ENCODE measurements at places on chromosomes 2 and 18.

GRCh38 chr2:152542995-152543481 is 174.2 kb downstream of the PRPF40A start:
- no peak for DNase-seq

DNA sequence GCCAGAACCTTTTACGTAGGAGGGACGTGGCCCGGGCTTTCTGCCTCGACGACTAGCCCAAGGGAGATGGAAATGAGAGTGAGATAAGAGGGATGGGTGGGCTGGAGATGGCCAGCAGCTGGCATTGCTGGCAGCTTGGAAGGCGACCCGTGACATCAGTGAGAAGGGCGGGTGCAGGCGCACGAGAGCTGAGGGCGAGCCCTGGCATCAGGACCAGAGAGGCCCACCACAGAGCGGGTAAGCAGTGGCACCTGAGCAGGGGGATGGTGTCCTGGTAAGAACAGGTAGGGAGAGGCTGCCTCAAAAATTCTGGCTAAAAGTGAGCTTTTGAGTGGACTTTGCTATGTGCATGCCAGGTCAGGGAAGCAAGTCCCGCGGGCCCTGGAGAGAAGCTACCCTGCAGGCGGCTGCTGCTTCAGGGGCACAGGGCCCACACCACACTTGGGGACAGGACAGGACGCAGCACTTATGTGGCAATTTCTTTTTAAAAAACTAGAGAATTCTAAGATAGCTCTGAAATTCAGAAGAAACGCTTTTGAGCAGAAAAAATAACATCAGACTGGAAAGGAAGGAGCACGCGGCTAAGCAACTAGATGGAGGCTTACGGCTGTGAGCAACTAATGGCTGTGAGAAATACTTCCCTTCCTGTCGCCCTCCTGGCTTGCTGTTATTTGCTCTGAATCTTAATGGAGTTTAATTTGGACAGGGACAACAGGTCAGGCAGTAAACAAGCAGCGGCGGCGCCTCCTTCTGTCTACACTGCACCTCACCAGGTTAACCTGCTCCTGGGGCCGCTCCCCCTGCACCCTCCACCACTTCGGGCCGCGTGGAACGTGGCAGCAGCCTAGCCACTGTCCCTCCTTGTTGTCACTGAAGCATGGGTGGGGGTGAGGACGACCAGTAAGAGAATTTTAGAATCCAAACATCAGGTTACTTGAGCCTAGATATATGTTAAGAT is 20.5 kb downstream of the THAP4 start:
- DNase-seq = no peak

- no peak for DNase-seq
These were observed 185.2 kb downstream of the SOX11 start for GRCh38 chr2:5877360-5877759.

GRCh38 chr2:98460573-98461497 is 16.2 kb downstream of the INPP4A start:
- no peak for DNase-seq

DNA sequence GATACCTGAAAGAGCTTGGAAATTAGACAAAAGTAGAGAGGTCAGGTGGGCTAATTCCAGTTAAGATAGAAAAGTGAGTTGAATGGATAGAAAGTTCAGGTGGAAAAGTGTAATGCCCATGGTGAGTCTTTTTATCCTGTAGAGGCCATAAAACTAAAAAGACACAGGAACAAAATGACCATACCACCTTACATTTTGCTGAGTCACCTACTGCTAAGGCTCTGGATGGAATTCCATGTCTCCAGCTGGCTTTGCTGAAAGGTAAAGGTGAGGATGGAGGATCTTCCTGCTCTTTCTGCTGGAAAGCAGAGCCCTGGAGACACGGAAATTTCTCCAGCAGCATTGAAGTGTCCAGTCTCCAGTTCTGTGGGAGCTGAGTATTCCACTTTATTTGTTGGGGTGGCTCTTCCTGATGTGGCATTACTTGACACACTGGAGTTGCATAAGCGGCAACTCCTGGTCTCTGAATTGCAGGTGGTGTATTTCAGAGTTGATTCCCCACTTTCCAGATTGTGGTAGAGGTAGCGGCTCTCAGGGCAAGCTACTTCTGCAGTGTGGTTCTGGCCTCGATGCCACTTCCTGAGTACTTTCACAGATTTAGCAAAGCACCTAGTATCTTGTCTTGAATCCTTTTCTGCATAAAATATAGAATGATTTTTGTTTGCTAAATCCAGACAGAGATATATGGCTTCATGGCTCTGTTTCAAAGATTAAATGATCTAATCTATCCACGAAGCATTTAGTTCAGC is 10.7 kb downstream of the IL1RL2 start:
- no peak for DNase-seq

DNA sequence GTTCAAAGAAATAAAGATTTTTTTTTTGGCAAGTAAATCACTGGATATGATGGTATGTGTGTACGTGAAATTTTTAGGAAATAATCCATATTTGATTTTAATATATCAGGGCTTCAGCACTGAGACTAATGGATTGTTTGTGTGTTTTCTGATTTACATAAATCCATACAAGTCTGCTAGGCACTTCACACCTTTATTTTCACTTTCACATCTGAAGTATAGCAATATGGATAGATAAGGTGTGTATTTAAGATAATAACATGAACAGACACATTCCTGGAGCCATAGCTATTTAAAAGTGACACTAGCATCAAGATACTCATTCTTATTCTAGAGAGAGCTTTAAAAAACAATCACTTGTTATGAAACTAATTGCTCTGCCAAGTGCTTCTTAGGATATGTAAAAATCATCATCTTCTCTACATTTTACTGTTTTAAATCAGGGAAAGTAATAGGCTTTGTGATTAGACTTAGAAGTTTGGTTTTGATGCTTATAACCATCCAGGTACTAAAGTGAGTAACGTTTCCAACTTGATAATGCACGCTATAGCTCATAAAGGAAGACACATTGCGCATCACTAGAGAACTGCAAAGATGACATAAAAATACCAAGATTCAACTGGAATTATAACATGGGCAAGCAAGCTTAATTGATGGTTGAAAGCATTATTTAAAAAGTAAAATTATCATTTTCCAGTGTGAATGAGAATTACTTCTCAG is 208.9 kb downstream of the ZEB2 start:
- DNase-seq = no peak

GRCh38 chr2:185857691-185858090 is 119.1 kb downstream of the FSIP2 start:
- no peak for DNase-seq

DNA sequence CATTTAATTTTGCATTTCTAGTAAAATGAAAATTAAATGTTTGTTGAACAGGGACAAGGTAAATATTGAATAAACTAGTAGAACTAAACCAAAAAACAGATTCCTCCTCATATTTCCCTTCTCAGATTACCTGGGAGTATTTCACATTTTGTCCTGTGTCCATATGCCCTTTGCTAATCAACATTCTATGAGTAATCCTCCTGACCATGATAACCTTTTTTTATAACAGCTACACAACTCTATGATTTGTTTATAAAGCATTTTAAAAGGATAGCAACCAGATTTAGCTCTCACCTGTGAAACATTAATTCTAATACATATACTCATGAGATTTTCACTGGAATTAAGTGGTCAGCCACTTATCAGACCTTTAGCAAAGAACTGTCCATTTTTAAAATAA is 7.1 kb upstream of the DSG2 start:
- DNase-seq = no peak

DNA sequence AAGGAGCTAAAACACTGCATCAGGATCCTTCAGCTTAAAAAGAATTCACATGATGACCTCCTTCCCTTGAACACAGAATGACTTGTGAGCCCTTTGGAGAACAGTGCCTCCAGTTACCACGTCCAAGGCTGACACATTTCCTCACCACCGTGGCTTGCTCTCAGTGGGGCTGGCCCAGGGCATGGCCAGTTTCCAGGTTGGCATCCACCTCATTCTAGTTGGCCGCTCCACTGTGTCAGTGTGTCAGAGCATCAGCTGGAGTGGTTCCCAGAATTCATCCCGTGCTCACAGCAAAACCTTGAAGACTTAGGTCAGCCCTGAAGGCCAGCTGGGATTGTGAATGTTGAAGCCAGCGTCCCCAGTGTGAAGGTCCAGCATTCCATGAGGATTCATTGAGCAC is 158.5 kb downstream of the INSIG2 start:
- DNase-seq = no peak

- no peak for DNase-seq
These were observed 66.4 kb downstream of the MCFD2 start for GRCh38 chr2:46849046-46849715.

DNA sequence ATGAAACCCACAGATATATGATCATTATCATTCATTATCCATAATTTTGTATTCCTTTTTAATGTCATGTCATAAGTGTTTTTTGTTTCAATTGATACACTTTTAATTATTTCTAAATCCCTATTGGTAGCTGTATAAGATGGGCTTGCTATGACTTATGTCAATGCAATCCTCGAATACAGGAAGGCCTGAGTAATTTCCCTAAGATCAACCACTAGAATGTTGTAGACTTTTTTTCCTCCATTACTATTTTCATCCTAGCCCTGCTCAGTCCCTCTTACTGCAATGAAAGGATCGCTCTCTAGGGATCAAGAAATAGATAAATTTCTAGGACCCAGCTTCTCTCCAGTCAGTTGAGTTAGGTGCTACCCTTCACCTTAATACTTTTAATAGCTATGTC is 186.3 kb downstream of the KCNE4 start:
- no peak for DNase-seq

DNA sequence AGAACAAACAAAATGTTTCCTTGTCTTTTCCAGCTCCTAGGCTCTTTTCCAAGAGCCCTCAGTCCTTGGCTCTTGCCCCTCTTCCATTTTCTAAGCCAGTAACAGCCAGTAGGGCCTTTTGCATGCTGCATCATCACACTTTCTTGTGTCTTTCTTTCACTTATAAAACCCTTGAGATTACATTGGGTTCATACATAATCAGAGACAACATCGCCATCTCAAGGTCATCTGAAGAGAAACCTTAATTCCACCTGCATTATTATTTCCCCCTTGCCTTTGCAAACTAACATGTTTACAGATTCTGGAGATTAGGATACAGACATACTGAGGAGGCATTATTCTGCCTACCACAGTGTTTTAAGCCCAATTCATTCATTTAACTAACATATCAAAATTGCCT is 697.3 kb downstream of the TRIB2 start:
- no peak for DNase-seq

DNA sequence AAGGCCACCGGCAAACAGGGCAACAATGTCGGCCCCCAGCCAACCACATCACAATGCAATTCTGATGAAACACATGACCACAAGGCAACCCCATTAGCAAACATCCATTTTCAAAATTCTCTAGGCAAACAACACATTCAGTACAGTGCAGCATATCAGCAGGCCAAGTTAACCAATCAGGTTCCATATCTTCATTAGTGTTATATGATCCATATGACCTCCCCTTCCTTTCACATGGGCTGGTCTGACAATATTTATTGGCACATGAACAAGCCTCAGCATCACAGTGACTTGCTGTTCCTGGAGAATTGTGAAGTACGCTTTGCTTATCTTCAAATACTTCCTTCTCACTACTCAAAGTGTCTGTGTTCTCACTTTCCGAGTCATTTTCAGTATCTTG is 19.8 kb downstream of the RNF103 start:
- DNase-seq = no peak

- DNase-seq = no peak
These were observed 769 bp downstream of the FAM110C start for GRCh38 chr2:45342-46130.

- DNase-seq = no peak
These were observed 185.3 kb upstream of the ATP5MC3 start for GRCh38 chr2:175366815-175367214.

- DNase-seq = no peak
These were observed 542 bp upstream of the RNF103 start for GRCh38 chr2:86624267-86624547.

DNA sequence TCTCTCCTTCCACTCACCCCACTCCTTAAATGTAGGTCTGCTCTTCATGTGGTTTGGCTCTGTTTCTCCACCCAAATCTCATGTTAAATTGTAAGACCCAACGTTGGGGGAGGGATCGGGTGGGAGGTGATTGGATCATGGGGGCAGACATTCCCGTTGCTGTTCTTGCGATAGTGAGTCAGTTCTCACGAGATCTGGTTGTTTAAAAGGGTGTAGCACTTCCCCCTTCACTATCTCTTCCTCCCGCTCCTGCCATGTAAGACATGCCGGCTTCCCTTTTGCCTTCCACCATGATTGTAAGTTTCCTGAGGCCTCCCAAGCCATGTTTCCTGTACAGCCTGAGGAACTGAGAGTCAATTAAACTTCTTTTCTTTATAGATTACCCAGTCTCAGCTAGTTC is 1044.5 kb upstream of the POU3F3 start:
- no peak for DNase-seq

DNA sequence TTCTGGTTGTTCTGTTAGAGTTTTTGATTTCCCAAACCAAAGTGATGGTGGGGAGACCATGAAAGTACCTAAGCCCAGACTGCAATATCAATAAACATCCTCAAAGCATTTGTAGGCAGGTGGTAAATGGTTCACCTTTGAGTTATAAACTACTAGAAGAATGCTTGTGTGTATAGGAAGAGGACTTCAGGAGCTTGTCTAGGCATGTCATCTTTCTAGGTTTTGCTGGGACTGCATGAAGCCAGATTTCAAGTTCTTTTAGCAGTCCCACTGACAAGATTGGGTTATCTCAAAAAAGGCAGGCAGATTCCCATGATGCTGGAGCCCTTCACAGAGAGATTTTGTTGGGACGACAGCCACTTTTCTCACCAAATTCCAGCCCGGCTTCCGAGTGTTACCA is 135.3 kb downstream of the KCNE4 start:
- no peak for DNase-seq

DNA sequence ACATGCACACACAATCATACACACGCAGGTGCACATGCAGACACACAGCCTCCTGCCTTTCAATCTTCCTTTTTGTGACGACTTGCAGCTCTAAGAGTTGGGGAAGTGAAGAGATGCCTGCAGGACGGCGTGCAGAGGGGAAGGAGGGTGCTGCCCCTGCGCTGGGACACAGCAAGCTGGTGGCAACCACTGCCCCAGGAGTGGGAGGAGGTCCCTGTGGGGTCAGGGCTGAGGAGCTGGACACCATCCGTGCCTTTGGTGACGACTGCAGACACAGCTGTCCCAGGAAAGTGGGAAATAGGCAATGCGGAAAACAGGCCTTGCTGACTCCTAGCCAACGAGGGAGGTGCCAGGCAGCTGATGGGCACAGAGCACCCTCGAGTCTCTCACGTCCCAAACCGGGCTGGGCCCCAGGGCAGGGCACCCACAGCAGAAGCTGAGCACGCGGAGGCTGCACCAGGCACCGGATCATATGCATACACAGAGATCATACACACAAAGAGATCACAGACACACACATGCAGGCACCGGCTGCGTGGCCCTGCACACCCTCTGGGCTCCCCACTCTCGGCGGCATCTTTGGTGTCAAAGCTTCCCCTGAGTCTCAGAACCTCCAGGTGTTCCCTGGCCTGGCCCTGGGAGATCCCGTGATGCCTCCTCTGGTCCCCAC is 146.1 kb downstream of the PXDN start:
- no peak for DNase-seq

Data from stimulated activated CD4-positive, alpha-beta T cell treated with anti-CD3 and anti-CD28 coated beads, Interleukin-1b, Interleukin-23, amount 100 ng/mL, for 1 hour (primary cell).